ENCODE measurements at places on chromosomes 1 and 21. TPM values are rescaled to one million over a fixed set of nuclear protein-coding genes. Genes with fewer than 3 reads are reported as not detected.

The TMEM52 gene
- not detected for total RNA-seq

The SCMH1 gene
- total RNA-seq, result 16.6 TPM

The TNNI3K gene
- not detected for total RNA-seq

The TAS1R1 gene
- total RNA-seq, result not detected

The RNF186 gene
- not detected for total RNA-seq

Measured in GM23248 (cell line).